Cerebellar cortex (tissue), 1 donor: ENCODE measurements at places on chromosomes 12 and 14.

- no peak for DNase-seq
These were observed 14.5 kb downstream of the SNRNP35 start for GRCh38 chr12:123472438-123472849.

GRCh38 chr14:52391881-52392615 lies 77.9 kb downstream of the PTGER2 start:
- DNase-seq, result no peak

- no peak for DNase-seq
These were observed 6.5 kb downstream of the TMEM253 start for GRCh38 chr14:21107283-21107800.

GRCh38 chr12:32501835-32502333 lies 102.5 kb downstream of the FGD4 start:
- DNase-seq, result peak; percentile 85

- DNase-seq, result no peak
These were observed 137.0 kb upstream of the MDM1 start for GRCh38 chr12:68469113-68469512.

GRCh38 chr12:10088955-10089900 lies 9.6 kb downstream of the CLEC1A start:
- DNase-seq, result no peak

GRCh38 chr12:108622421-108622820 lies 11.3 kb downstream of the SELPLG start:
- no peak for DNase-seq

DNA sequence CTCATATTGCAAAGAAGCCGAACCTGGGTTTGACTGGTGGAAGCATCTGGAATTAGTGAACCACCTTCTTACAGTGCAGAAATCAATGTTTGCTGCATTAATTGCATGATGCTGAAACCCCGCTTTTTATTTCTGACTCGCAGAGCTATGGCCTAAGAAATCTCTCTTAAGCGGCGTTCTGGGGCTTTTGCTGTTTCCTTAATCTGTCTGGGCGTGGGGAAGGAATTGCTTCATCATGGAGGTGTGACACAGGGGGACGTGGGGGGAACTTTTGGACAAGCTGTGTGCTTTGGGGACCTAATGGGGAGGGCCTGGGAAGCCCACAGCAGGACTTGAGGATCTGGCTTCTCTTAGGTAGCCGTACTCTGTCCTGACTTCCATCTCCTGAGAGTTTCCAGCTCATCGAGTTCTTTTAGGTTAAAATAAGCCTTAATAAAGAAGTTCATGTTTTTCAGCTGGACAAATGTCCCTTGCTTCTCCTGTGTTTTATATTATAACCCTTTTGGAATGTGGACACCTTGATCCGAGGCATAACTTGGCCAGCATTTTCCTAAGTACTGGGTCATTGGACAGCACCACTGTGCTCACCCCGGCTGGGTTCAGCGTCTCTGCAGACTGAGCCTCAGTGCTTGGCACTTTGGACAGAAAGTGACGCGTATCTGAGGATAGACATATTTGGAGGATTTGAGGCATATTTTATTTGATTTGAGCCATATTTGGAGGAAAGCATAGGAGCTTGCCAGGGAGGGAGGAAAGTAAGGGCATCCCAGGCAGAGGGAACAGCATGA lies 192.1 kb upstream of the MYL2 start:
- DNase-seq, result no peak
